ENCODE measurements at places on chromosomes 12 and 14. TPM values are rescaled to one million over a fixed set of nuclear protein-coding genes. Genes with fewer than 3 reads are reported as not detected.

The GYS2 gene
- not detected for total RNA-seq

The KCNH3 gene
- total RNA-seq: 2.1 TPM

The CIROP gene
- not detected for total RNA-seq

The CLEC12A gene
- total RNA-seq: 33.7 TPM

The TMEM132C gene
- total RNA-seq: under 0.01 TPM

The KRT74 gene
- total RNA-seq: 0.10 TPM

The FICD gene
- total RNA-seq: 3.3 TPM

The EPYC gene
- total RNA-seq: not detected

The TSPAN9 gene
- 3.5 TPM for total RNA-seq

The GPN3 gene
- total RNA-seq: 3.6 TPM

The HNF1A gene
- total RNA-seq: not detected

The PMEL gene
- not detected for total RNA-seq

The DCAF5 gene
- total RNA-seq: 42.2 TPM

The ASB2 gene
- total RNA-seq: 2.0 TPM

The RAD9B gene
- total RNA-seq: 0.94 TPM

The MUCL1 gene
- not detected for total RNA-seq

The MAP3K9 gene
- total RNA-seq: 7.5 TPM

The PKP2 gene
- 0.84 TPM for total RNA-seq

The IL26 gene
- 0.21 TPM for total RNA-seq

The EIF2B1 gene
- 34.3 TPM for total RNA-seq

The ADAMTS20 gene
- not detected for total RNA-seq

The RASAL1 gene
- 0.10 TPM for total RNA-seq

The SRRM4 gene
- total RNA-seq: not detected

The SALL2 gene
- total RNA-seq: 0.94 TPM

The MIPOL1 gene
- total RNA-seq: 0.63 TPM

The FAM186B gene
- 0.84 TPM for total RNA-seq

The GPR84 gene
- 49.4 TPM for total RNA-seq

The TSHR gene
- 0.21 TPM for total RNA-seq

The HAL gene
- 2.1 TPM for total RNA-seq

The BCL11B gene
- total RNA-seq: 101 TPM

The SLCO1B1 gene
- total RNA-seq: not detected

The KIF5A gene
- 0.21 TPM for total RNA-seq

The CSRP2 gene
- 0.21 TPM for total RNA-seq

The CACNB3 gene
- 0.63 TPM for total RNA-seq

The MYO1H gene
- under 0.01 TPM for total RNA-seq

The GPR137C gene
- total RNA-seq: 0.10 TPM

The AJUBA gene
- total RNA-seq: 0.21 TPM

The LMO3 gene
- total RNA-seq: not detected

The TRMT5 gene
- 2.9 TPM for total RNA-seq

The NRXN3 gene
- total RNA-seq: under 0.01 TPM

The GPR68 gene
- 1.7 TPM for total RNA-seq

The GOLGA5 gene
- 11.1 TPM for total RNA-seq

The EGLN3 gene
- total RNA-seq: 2.3 TPM

The DACT1 gene
- 4.5 TPM for total RNA-seq

The CLEC1B gene
- total RNA-seq: 14.2 TPM

Measured in mononuclear cell (primary cell).